Mesothelial cell of epicardium (in vitro differentiated cells): ENCODE measurements at places on chromosomes 6 and 20. TPM values are rescaled to one million over a fixed set of nuclear protein-coding genes. Genes with fewer than 3 reads are reported as not detected.
A peak's percentile ranks its signal among the peaks of the same experiment; 100 is the strongest.

GRCh38 chr20:10719740-10720385 is 46.1 kb upstream of the JAG1 start:
- DNase-seq = no peak

- no peak for DNase-seq
These were observed 19.6 kb downstream of the DYNLT1 start for GRCh38 chr6:158624684-158625682.

DNA sequence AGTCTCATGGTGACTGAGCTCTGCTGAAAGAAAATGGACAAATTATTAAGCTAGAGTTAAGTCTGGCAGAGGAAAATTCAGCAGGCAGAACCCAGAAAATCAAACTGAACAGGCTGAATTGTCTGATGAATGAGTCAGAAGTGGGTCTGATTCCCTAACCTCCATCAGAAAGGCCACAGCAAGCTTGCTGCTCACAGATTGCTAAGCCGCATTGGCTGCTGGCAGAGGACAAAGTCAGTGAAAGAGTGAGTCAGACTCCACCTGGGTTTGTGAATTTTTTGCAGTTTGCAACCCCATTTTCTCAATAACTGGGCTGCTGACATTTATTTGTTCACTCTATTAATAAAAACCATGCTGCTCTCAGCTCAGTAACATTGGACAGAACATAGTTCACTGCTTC is 191.3 kb downstream of the EPM2A start:
- no peak for DNase-seq

DNA sequence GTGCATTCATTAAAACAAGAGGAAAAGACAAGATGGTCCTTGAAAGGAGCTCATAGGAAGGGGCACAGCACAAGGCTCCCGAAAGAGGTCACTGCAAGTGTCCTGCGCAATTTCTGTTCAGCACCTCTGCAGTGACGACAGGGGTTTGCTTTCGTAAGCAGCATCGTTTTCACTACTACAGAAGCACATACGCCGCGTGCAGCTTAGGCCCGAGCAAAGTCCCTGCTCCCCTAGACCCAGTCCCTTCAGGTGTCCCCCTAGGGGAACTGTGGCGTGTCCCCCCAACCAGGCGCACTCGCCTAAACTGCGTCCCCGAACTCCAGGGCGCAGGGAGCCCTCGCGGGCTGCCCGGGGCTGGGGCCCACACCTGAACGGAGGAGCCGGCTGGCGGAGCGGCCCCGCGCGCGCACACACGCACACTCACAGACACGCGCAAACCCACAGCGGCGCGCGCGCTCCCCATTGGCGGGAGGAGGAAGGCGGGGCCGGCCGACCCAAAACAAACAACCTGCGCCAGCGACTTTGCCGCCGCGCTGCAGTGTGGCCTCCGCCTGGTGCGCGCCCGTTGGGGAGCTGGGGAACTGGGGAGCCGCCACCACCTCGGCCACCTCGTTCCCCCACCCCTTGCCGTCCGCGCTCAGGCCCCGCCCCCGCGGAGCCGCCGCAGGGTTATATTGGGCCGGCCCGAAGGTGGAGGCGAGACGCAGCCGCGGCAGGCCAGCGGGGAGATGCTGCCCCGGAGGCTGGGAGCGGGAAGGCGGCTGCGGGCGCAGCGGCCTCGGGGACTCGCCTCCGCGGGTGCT is at the start of gene FOXQ1:
FOXQ1 (plus strand) TSS at position 699 of the 803 bp plus-strand sequence. CDS start 607 bp downstream, outside the sequence.
- peak; percentile 51 for DNase-seq

GRCh38 chr6:16669227-16669626 is 92.0 kb downstream of the ATXN1 start:
- no peak for DNase-seq

DNA sequence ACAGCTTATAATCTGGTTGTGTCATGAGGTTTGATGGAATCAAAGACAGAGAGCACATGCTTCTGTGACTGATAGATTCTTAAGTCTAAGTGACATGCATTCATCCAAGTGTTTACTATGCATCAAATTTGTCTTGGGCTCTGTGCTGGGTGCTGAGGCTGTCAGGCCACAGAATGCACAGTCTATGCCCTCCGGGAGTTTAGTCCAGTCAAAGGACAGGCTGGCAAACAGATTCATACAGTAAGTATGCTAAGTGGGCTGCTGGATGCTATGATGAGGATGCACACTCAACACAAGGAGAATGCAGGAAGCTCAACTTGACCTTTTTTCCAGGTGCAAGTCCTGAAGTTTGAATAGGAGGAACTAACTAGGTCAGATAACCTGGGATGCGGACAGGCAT is 146.7 kb downstream of the UST start:
- DNase-seq = no peak

DNA sequence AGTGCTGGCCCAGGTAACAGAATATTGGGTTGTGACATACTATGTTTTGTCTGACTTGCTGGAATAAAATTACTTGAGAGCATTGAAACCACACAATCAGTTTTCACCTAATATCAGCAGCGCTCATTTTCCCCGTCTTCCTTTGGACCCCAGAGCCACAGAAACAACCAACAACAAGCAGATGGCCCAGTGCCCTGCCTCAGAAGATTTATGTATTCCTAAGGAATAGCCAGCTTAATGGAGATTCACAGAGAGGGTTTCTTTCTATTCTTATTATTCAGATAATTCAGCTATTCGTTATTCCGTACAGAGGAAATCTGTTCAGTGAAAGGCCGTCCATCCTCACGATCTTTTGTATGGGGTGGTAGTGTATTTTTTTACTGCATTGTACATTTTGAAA is 154.8 kb downstream of the TMEM242 start:
- DNase-seq = no peak

GRCh38 chr6:17045581-17046322 is 56.1 kb upstream of the STMND1 start:
- DNase-seq = no peak

- DNase-seq = no peak
These were observed 243.2 kb downstream of the ARID1B start for GRCh38 chr6:157020398-157020797.

GRCh38 chr6:41763470-41763869 is 16.2 kb downstream of the FRS3 start:
- DNase-seq = no peak

DNA sequence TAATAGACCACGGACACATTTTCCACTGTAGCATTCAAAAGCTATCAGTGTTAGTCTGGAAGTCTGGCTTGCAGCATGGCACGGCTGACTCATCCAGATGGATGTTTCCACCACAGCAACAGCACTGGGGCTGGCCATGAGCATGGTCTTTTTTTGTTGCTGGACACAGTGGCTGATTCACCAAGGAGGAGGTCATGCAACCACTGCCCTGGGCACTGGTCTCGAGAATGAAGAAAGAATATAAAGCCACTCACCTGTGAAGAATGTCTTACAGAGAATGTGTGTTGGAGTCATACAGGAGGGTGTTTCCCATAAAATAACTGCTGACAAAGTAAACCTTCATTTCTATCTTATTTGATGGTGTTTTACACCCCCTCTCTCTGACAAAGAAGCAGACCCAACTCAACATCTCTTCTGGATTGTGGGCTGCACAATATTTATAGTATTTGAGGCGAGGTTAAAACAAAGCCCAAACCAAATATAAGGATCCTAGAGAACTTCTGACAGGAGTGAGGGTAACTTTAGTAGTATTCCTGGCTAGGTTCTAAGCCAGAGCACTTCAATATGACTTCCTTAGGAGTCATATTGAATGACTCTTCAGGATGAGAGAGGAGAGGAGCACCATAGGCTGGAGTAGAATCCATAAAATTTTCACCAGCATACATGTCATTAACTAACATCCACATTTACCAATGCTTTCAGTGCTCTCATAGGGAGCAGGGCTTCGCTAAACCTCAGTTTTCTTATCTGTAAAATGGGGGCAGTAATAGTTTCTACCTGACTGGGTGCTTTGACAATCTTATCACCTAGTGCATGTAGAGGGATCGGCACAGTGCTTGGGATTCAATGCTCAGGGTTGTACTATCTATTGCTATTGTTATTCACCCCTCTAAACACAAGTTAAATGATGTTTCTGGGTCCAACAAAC is 121.4 kb downstream of the KIF13A start:
- no peak for DNase-seq

- DNase-seq = no peak
These were observed 16.9 kb upstream of the SLC22A2 start for GRCh38 chr6:160275511-160276003.

GRCh38 chr20:51050531-51051075 is 27.7 kb upstream of the KCNG1 start:
- DNase-seq = no peak

DNA sequence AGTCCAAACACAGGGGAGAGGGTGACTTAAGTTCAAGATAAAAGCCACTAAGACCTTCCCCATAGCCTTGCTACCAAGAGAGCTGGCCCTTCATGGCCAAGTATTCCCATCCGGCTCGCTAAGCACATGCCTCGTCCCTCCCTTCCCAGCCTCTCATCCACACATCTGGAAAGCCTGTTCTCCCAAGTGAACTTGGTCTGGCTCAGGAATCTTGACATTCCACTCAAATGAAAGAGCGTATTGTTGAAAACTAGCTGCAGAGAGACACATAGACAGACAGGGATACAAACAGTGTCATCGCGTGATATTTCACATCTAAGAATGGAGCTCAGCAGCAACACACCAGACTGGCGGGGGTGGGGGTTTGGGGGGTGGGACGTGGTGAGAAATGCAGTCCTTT is 182.8 kb upstream of the FOXQ1 start:
- no peak for DNase-seq

DNA sequence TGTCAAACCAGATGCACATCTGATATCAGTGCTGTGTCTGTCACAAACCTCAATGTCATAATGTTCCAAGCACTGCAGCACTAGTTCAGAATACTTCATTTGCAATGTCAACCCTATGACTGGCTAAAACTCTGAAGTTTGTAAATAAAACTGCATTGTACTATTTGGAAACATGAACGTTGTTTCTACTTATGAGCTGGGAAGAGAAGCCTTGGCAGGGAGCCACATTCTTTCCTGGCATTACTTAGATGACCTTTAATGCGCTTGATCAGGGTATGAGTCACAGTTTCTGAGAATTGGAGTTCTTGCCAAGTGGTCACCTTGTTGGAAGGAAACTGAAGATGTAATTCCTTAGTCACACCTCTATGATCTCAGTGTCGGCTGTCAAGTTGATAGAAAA is 664.8 kb upstream of the MMS22L start:
- no peak for DNase-seq

GRCh38 chr6:167755461-167755860 is 71.2 kb upstream of the AFDN start:
- no peak for DNase-seq

GRCh38 chr20:51058017-51058416 is 35.1 kb upstream of the KCNG1 start:
- no peak for DNase-seq

Gene LRRC73
- total RNA-seq = 0.58 to 0.72 TPM (median 0.60 TPM) in 3 replicates

Gene BNIP5
- total RNA-seq = 0.09 TPM in 1 of 3 replicates, not detected in the others

Gene SYCP2
- total RNA-seq = 1.8 to 2.8 TPM (median 2.3 TPM) in 3 replicates

Gene CST2
- total RNA-seq = 1.2 to 1.7 TPM (median 1.5 TPM) in 3 replicates

Gene SLC22A2
- total RNA-seq = 0.07 TPM in 1 of 3 replicates, not detected in the others

Gene GMEB2
- 16.1 to 17.2 TPM (median 17.0 TPM) in 3 replicates for total RNA-seq

Gene TRAPPC3L
- 1.7 to 2.3 TPM (median 2.1 TPM) in 3 replicates for total RNA-seq

Gene FAM217B
- 22.3 to 27.5 TPM (median 25.7 TPM) in 3 replicates for total RNA-seq
